Stimulated activated CD4-positive, alpha-beta T cell treated with anti-CD3 and anti-CD28 coated beads, Interleukin-15, amount 100 ng/mL, for 24 hours (primary cell): ENCODE measurements at places on chromosomes 12 and 14.

GRCh38 chr12:15677726-15678201, 111.4 kb downstream of the EPS8 start:
- DNase-seq, result no peak

- DNase-seq, result no peak
These were observed 211.6 kb upstream of the SFSWAP start for GRCh38 chr12:131499160-131499863.

- DNase-seq, result no peak
These were observed 58.9 kb downstream of the GPR65 start for GRCh38 chr14:88063811-88064210.

DNA sequence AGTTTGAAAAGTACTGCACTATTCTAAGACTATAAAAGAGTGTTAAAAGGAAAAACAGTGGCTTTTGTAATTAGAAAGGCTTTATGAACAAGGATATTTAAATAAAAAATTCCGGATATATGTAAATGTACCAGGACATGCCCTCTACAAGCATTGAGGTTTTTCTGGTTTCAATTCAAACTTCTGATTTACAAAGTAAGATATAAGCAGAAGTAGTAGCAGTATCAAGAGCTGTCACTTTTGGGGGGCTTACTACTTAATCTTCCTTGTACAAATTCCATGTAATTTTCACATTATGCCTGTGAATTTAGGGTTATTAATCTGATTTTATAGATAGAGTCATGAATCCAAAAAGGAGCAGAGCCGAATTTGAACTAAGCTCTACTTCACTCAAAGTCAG, 170.3 kb upstream of the ATP2B1 start:
- no peak for DNase-seq

DNA sequence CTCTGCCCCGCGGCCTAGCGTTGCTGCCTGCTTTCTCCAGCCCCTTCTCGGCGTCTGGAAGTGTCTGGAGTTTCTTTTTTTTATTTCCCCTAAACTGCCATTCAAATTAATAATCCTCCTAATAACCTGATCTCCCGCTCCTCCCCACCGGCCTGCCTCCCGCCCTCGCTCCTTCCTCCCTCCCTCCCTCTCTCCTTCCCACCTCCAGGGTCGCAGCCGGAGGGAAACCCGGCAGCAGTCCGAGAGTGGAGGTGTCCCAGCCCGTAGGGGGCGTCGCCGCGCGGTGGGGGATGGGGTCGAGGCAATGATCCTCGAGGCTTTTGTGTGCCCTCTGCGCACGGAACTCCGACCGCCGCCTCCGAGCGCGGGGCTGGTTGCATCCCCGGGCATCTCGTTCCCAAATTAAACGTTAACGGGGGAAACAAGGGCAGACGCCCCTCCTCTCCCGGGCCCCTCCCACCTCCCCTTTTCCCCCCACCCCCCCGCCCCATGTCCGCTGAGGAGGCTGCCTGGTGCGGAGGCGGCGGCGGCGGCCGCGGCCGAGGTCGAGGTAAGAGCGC, 1.0 kb upstream of the SOCS2 start:
- peak; percentile 73 for DNase-seq

DNA sequence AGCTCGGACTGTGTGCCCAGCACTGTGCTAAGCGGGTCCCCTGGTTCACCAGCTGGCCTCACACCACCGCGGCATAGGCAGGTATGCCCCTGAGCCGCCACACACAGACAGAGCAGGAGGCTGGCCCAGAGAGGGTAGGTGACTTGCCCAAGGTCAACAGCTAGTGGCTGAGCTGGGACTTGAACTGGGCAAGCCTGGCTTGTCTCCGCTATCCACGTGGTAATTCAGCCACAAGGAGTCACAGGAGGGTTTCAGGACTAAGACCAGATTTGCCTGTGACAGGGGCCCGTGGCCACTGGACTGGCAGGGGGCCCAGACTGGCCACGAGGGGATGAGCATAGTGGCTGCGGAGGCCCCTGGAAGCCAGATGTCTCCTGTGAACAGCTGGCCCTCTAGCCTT, 47.7 kb downstream of the NCOR2 start:
- DNase-seq, result no peak

DNA sequence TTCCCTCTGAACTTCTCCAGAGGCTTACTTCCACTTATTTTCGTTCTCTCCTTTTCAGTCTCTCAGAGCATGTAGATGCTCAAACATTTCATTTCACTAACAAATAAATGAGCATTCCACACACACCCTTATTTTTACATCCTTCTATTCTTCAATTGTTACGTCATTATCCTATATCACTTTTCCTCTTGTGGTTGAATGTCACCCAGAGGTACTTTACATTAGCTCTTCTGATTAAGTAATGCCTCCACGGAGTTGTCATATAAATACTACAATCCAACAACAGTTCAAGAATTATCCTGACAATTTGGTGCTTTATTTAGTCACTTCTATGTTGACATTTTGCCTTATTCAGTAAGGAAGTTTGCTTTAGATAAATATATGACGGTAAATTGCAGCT, 18.4 kb downstream of the FAR2 start:
- DNase-seq, result no peak

DNA sequence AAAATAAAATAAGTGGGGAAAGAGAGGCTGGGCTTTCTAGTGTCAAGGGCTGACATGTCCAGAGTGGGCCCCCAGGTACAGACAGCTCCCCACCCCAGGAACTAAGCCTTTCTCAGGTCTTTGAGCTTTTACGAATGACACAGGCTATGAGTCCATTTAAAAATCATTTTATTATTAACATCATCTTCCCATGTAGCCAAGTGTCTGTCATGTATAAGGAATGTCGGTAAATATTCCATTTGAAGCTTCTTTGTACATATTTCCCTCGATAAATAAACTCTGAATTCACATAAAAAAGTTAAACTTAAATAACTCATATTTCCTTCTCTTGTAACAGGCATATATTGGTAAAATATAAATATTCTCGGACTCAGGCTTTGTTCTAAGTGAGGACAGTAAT, 143.6 kb downstream of the CALM1 start:
- DNase-seq, result no peak

GRCh38 chr14:88049266-88049665, 44.3 kb downstream of the GPR65 start:
- DNase-seq, result no peak

DNA sequence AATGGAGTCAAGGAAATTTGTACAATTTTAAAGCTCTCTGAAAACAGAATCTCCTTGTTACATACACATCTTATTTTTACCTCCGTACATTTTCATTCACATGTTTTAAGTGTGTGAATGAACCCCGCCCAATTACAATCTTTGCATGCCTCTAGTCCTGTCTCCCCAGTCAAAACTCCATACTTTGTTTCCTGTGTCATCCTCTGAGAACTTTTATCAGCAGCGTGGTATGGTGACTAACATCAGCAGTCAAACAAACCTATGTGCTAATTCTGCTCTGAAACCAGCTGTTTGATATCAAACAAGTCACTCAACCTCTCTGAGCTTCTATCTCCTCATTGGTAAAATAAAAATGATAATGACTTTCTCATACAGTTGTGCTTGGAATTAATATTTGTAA, 15.8 kb upstream of the ERGIC2 start:
- no peak for DNase-seq

DNA sequence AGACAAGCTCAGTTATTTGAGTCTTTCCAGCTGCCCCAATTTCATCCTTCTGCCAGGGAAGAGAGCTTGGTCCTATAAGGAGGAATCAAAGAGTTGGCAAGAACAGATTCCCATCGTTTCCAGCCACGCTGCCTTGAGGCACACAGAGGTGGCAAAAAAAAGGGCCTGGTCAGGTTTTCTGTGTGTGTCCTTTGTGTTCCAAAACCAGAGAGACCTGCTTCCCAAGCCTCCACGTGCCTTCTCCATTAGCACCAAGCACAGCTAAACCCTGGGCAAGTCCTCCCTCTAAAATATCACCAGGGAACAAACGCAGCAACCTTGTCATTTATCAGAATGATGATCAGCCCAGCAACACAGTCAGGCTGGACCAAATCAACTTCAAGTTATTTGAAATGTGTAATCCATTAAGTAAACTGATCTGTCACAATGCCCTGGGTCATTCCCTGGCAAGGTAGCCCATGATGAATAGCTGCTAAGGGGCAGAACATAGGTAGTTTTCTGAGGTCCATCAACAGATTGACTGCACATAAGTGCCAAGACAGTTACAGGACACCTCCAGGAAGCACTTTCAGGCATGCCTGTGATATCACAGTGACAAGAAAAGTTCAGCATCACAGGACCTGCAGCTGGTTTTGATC, 28.6 kb upstream of the C12orf42 start:
- no peak for DNase-seq

DNA sequence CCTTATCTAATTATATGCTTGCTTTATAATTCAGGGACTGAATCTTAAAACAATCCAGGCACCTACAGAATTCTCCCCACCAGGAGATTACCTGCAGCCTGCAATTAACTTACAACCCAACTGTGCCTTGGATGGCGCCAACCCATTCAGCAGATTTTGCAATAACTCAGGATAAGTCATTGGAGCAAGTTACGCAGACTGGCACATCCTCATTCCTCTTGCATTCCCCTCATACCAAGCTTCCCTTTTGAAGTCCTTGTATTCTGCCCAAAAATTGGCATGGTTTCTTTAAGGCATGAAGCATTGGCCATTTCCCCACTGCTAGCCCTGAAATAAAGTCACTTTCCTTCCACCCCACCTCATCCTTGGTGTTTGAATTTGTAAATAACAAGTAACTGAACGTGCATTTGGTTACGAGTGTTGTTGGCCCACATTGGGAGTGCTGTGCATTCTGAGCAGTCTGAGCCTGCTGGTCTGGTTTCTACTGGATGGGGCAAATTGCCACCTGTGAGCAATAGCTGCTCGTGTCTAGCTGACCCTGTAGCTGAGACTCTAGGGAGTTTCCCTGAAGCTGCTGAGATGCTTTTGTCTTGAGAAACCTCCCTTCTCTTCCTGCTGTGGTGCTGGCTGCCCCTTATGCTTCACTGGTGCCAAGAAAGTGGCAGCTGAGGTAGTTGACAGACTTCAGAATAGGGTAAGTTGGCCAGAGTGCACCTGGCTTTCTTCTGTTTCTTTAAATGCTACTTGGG, 99.2 kb upstream of the SCAF11 start:
- DNase-seq, result no peak

- DNase-seq, result peak; percentile 56
These were observed 156.5 kb downstream of the PRKCH start for GRCh38 chr14:61477712-61478462.

DNA sequence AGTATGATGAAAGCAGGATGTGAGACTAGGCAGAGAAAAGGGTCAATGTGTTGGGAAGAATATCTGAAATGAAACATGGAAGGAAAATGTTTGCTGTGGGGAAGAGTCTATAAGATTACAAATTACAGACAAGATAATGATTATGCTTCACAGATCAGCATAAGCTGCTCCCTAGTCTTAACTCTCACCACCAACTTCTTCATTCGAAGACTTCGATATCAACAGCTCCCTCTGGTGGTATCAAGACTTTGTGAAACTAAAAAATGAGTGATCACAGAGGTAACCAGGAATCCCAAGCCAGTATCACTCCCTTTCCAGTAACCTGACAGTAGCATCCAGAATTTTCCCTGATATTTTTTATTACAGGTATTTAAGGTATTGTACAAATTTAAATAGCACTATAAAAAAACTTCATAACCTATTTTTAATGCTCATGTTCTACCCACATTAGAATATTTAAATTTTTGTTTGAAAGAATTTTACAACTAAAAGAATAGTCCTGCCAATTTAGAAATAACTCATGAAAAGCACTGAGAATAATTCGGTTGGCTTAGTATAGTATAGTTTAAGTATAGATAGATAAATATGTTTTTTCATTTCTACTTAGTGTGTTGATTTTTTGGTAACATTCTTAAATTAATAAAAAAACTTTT, 84.4 kb downstream of the C2CD5 start:
- DNase-seq, result no peak

GRCh38 chr14:71498212-71498611, 434.0 kb upstream of the RGS6 start:
- no peak for DNase-seq

- DNase-seq, result no peak
These were observed 6.2 kb upstream of the CGRRF1 start for GRCh38 chr14:54503486-54503885.

DNA sequence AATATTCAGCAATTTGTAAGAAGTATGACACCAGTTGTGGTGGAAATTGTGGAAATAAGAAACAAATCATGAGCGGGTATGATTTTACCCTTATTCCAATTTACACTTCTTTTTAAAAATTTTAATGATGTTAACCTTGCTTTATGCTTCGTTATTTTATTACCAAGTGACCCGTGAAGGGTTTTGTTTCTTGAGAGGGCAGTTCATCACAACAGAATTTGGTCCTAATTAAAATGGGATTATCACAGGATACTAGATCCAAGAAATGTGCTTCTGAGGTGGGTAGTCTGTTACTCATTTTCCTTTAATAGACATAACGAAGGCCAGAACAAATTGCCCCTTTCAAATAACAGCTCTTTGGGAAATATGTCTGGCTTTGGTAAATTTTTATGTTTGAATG, 25.5 kb upstream of the RASSF8 start:
- no peak for DNase-seq

DNA sequence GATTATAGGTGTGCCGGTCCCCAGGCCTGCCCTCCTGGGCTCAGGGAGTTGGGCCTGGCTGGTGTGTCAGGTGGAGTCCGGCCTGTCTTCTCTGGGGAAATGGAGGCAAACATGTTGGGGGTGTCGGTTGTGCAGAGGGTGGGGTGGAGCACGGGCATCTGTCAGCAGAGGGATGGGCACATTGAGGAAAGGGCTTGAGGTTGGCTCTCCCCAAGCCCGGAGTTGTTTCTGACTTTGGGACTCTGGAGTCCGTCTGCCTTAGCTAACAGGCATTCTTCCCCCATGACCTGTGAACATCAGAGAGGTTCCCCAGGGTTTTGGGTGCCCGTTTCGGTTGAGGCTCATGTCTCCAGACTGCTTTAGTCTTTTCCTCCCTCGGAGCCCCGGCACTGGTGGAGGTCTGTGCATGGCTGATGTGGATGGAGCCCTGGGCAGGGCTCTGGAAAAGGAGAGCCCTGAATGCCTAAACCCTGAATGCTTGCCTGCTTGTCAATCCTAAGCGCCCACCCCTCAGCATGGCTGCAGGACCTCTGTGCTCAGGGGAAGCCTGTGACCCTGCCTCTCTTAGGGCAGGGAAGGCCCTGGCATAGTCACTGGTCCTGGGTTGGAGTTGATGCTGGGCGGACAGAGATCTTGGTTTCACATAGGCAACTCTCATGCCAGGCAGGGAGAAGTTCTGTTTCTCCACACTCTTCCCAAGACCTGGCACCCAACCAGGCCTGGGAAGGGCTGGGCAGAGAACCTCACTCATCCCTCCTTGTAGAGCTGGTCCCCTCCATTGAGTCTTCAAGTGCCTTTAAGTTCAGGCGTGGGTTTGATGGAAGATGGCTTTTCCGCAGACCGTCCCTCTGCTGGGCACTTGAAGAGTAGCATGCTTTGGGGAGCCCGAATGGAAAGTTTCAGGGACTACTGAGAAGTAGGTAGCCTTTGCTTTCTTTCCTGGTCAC, 12.9 kb downstream of the NYNRIN start:
- peak; percentile 40 for DNase-seq

GRCh38 chr14:88040146-88040545, 35.2 kb downstream of the GPR65 start:
- no peak for DNase-seq

DNA sequence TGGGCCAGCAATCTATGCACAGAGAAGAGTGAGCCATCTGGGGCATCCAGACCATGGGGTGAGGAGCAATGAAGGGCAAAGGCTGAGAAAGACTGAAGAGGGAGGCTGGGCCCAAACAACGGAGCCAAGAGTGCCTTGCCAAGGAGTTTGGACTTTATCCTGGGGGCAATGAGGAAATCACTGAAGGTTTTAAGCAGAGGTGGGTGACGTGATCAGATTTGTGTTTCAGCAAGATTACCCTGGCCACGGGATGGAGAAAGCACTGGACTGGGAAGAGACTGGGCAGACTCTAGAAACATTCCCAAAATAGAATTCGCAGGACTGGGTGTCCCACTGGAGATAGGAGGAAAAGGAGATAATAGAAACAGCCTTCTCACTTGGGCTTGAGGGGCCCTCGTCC, 65.3 kb downstream of the DPF3 start:
- DNase-seq, result no peak
